CD4-positive, alpha-beta T cell treated with Interleukin-15 for 4 hours (primary cell): ENCODE measurements at places on chromosomes 7 and 10.

- DNase-seq, result peak; percentile 47
Observed at GRCh38 chr7:98420966-98421612, 20.2 kb upstream of the BAIAP2L1 start.

DNA sequence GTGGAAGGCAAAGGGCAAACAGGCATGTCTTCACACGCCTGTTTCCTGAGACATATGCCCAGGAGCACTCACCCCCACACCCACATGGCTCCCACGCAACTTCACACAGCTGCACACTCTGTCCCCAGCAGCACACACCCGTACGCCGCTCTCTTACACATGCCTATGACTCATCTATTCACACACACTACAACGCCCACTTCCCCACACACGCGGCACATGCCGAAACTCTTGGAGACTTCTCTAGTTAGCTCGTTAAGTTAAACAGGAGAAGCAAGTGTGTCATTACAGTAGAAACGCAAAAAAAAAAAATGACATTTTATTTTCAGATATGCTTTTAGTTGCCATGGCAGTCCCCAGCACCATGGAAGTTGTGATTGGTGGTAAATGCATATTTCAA, 6.7 kb downstream of the CALN1 start:
- DNase-seq, result no peak

DNA sequence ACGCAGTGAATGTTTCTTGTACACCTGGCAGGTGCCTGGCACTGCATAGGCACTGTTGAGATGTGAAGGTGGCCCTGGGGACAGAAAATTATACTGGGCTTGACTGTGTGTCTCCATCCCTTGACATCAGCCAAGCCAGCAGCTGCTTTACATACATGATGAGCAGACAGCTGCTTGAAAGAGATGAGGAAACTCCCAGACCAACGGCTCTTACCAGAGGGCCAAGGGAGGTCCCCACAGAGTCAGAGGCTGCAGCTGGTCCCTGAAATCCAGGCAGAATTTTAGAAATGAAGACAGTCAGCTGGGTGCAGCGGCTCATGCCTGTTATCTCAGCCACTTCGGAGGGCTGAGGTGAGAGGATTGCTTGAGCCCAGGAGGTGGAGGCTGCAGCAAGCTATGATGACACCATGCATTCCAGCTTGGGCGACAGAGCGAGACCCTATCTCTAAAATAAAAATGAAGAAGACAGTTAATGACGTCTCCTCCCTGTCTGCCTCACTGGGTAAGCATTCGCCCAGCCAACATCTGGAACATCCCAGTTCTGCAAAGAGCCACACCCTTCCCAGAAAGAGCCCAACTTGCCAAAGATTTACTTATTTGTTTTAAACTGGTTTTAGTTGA, 17.6 kb downstream of the LIMK1 start:
- no peak for DNase-seq

DNA sequence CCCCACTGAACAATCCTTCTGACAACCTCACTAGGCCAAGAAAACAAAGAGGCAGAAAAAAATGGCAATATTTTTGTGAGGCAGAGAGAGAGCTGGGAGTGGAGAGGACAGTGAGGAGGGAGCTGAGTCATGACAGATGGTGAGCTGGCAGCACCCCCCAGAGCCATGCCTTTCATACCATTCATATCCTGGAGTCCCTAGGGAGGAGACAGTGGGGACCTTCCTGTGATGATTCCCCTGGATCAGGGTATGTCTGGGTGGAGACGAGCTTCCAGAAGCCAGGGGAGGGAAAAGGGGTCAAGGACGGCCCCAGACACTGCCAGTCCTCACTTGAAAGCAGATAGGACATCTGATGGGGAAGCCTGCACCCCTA, 160.5 kb downstream of the ADAM12 start:
- DNase-seq, result no peak

DNA sequence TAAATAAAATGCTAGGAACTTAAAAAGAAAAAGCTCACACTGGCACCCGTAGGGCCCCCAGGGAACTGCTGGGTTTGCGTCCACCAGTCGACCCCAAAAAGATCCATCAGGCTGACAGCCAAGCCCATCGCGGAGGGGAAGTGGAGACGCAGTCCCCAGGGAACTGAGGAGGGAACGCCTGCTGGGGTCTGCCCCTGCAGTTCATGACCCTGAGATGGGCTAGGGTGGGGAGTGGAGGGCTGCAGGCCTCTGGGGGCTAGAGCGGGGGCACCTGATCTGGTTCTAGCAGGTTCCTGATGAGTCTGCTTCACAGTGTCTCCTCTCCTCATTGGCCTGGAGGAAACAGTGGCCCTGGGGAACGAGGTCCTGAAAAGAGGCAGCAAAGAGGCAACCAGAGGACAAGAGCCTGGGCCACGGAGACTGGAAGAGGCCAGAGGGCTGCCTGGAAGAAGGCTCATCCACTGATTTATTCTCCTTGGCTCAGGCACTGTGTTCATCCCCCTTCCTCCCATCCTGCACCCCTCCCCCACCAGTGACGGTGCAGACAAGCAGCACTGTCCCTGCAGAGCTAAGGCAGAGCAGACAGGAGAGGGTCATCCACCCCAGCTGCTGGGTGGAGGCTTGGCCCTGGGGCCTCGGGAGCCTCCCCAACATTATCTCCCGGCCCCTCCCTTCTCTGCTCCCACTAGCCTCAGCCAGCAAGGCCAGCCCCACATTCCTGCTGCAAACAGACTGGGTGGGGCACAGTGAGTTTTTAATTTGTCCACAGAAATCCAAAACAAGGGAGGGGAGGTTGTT, 24.7 kb upstream of the HSPA12A start:
- no peak for DNase-seq

DNA sequence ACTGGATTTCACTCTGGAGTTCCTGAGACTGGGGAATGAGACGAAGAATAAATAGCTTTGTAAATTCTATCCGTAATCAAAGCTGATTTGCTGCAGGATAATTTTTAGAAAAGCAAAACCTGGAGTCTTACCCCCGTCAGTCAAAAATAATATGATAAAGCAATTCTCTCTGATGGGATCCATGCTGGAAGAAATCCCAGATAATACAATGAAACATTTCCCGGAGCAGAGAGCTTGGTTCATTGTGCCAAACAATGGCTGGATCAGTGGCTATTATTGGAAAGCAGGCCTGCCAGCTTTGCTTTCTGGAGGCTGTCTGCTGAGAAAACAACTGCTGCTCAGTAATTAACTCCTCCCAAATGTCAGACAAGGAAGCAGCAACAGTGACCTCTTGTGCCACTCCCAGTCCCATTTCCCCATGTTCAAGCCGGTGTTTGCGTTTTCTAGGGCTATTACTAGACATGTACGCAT, 609.4 kb upstream of the PCDH15 start:
- DNase-seq, result no peak

DNA sequence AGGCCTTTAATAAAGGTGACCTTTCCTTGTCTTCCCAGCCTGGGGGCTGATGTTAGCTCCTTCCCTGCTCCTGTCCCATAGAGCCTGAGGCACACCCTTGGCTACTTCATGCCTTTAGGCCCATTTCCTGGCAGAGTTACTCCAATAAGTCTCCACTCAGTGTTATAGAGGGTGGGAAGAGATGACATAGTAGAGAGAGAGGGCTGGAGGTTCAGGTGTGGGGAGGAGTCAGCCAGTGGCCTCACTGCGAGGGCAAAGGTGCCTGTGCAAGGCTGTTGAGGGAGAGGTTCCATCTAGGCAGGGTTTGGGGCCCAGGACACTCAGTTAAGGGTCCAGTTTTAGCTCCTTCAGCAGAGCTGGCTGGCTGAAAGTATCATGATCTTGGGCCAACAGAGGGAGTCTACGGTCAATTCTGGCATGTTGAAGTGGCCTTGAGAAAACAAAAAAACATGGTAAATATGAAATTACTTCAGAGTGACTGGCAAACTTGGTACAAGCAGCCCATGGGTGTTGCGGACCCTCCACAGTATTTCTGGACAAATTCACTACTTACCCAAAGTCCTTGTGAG, 67.9 kb downstream of the ZNF783 start:
- DNase-seq, result no peak

GRCh38 chr7:17126413-17127268, 171.8 kb upstream of the AHR start:
- no peak for DNase-seq

DNA sequence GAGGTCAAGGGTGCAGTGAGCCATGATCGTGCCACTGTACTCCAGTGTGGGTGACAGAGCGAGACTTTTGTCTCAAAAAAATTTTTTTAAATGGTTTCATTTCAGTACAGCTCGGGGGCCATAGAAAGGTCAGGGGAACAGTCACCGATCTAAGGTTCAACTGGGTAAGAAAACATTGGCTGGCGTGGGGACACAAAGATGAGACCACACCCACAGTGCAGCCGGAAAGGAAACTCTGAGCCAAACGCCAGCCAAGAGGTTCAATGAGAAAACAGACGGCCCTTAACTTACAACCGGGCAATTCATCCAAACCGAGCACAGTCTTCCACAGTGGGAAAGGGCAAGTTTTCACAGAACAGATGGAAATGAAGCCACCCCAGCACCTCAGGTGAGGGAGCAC, 65.1 kb downstream of the SLC37A3 start:
- DNase-seq, result no peak

GRCh38 chr7:42162560-42163325, 74.3 kb downstream of the GLI3 start:
- DNase-seq, result no peak

DNA sequence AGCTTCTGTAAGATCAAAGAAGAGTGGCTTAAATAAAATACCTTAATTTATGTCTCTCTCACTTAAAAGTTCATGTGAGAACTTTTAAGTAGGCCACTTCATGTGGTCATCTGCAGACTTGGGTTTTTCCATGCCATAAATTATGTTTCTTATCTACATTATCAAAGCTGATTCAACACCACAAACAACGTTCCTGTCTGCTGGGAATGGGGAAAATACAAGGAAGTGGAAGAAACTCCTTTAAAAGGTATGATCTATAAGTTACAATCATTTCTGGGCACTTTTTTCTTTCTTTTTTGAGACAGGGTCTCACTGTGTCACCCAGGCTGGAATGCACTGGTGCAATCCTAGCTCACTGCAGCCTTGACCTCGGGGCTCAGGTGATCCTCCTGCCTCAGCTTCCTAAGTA, 16.9 kb upstream of the OTUD1 start:
- no peak for DNase-seq

DNA sequence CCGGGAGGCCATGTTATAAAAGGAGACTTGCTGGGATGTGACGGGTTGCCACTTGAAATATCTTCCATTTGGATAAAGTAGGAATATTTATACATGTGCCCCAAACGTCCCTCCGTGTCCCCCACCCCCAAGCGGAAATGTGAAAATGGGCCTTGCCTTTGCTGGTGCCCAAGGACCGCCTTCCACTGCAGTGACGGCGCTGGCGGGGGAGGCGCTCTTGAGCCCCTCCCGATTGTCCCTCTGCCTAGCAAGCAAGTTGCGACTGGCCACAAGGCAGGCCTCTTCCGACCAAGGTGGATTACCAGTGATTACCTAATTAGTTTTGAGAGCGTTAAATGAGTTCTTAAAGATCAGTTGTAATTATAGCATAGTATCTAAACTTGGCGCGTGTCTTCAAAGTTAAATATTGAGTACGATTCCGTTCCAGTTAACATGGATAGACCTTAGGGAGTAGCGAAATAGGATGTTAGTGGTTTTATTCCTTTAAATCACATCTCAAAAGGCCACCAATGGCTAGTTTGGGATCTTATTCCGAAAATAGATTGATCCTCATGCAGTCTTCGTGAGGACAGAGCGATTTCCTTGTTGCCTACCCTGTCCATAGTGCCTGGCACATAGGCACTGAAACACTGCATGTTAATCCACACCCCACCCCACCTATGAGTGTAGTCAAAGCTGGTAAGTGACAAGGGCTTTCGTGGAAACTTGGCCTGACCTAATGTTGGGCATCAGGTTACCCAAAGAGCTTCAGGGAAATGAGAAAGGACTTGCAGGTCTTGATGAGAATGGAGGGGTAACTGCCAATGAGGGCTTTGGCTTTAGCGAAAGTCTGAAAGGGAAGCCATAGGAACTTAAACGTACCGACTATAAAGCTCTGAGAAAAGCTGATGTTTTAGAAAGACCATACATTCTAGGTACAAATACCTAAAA, 1.1 kb downstream of the PPIA start:
- DNase-seq, result peak; percentile 85

DNA sequence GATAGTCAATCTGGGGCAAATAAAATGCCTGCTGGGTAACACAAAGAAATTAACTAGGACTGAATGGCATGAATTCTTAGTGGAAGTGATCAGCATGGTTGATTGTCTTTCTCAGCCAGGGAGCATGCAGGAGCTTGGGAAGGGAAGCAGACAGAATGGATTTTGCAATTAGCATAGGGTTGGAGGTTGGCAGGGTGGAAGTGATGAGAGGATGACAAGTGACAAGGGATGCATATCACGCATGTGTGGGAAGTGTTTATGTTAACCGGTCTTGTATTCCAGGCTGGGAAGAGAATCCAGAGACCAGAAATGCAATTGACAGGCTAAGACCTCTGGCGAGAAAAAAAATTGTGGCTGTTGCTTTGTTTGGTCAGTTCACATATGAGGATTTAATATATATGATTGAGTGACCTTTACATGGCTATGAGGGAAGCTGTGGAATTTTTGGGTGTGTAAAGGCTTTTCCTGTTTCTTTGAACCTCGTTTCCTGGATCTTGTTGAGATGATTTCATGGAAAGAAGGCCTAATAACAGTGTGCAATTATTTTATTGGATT, 8.3 kb downstream of the MDFIC start:
- no peak for DNase-seq

GRCh38 chr7:82241356-82241755, 202.2 kb downstream of the CACNA2D1 start:
- no peak for DNase-seq

- no peak for DNase-seq
Observed at GRCh38 chr7:142618655-142619351, 130.5 kb upstream of the PRSS1 start.

- no peak for DNase-seq
Observed at GRCh38 chr7:157021871-157022680, 11.6 kb upstream of the MNX1 start.

DNA sequence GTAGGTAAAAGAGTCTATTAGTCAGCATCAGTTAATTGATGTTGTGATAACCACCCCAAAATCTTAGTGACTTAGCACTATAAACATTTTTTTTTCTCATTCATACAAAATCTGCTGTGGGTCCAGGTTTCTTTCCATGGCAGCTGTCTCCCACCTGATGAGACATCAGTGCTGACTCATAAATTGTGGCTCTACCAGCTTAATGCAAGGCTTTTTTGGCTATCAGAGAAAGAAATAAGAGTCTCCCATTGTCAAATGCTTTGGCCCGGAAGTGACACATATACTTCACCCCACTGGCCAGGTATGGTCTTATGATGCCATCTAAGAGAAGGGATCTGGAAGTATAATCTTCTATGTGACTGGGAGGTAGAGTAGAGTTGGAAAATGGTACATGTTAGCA, 14.5 kb downstream of the DNAJB9 start:
- no peak for DNase-seq

GRCh38 chr10:32951111-32951510, 6.9 kb downstream of the ITGB1 start:
- no peak for DNase-seq
